ENCODE measurements at places on chromosomes 1 and 21.

DNA sequence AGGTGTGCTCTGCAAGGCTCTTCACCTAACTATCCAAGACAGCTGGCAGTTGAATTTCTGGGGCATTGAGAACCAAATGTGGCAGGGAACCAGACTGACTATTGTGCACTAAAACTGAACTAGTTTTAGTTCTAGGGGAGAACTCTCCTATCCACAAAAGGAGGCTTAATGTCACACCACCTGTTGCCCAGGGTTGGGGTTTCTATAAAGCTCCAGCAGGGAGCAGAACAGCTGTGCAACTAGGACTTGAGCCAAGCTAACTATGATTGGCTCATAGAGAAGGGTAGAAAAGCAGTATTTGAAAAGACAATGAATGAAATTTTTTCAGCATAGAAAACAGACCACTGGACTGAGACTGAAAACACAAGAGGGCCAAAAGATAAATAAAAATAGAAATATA, 53.3 kb upstream of the FGGY start:
- DNase-seq: no peak

DNA sequence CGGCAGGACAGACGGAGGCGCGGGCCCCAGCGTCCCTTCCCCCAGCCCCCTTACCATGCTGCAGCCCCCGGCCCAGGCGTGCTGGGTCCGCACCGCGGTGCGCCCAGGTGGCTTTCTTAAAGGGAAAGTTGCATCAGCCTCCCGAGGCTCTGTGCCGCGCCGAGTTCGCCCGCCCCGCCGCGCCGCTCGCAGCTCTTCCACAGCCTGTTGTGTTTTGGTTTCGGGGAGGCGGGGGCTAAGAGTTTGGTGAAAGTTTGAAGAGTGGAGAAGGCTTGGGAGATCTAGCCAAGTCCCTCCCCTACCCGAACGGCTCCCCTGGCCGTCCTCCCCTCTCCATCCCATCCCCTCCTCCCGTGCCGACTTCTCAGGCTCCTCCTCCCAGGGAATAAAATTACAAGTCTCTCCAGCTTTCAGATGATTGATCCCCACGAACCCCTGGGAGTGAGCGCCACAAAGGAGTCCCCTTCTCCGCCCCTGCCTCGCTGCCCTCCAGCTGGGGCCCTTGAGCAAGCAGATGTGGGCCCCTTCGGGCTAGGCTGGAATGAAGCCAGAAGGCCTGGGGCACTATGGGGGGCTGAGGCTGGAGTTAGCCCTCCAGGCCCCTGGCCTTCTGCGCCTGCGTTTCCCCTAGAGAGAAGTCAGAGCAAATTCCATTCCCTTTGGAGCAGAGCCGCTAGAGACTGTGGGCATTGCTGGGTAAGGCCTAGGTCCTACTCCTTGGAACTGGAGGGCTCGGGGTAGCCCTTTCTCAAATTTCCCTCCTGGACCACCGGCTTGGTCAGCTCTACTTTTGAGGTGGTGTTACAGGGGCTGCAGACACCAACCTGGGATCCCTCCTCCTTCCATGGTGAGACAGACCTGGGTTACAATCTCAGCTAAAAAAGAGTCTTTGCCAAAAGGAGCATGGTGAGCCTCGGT, at the start of gene SLC6A9:
Gene SLC6A9 (minus strand): TSS at position 211 of the 918 bp plus-strand sequence. CDS start 7,185 bp downstream, outside the sequence.
- DNase-seq: peak; percentile 57

GRCh38 chr1:82695443-82695842, 894.7 kb downstream of the ADGRL2 start:
- DNase-seq: no peak

DNA sequence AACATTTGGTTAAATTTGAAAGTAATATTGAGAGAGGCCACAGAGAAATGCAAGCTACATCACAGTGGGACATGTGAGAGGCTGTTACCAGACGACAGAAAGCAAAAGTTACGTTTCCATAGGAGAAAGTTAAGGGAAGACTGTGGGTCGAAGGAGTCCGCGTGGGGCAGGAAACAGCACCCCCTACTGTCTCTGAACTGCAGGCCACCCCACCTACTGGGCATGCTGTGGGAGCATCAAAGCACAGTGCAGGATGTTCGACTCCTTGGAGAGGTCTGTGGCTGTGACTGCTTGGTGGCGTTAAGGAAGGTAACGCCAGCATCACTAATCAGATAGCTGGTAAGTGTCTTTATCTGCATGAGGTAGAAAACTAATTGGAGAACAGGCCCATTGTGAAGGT, 123.9 kb downstream of the PTBP2 start:
- peak; percentile 1 for DNase-seq

GRCh38 chr1:43708002-43708410, 670 bp downstream of the ST3GAL3 start:
- no peak for DNase-seq

DNA sequence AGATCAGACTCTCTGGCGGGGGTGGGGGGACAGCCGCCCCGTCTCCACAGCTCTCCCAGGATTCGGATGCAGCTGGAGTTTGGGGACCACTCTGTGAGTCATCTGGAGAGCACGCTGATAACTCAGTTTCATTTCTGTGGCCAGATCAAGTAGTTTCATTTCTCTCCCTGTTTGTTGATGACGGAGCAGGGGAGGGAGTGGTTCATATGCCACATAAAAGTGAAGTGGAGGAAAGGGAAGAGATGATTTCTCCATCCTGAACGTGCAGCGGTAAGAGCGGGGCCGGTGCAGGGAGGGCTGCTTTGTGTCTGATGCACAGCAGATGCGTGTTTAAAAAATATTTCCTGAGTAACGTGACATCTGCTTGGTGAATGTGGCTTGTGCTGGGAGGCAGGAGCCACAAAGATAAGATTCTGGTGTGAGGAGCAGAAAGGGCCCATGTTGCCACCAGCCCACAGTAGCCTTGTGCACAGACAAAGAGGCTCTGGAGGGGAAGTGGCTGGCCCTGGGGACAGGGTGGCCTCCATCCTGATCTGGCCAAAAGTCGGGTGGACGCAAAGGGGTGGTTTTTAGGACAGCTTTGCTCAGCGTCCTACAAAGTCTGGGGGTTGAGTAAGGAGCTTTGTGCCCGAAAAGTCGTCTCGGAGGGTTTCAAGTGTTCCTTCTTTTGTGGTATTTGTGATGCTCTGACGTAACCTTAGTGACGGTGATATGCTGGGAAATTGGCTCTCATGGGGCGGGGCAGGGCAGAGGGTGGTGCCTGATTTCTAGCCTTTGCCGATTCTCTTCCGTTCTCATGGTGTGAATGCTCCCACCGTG, at the start of gene MX2:
Gene MX2 (plus strand): TSS at position 242 of the 819 bp plus-strand sequence. CDS start 14,880 bp downstream, outside the sequence.
- peak; percentile 68 for DNase-seq

DNA sequence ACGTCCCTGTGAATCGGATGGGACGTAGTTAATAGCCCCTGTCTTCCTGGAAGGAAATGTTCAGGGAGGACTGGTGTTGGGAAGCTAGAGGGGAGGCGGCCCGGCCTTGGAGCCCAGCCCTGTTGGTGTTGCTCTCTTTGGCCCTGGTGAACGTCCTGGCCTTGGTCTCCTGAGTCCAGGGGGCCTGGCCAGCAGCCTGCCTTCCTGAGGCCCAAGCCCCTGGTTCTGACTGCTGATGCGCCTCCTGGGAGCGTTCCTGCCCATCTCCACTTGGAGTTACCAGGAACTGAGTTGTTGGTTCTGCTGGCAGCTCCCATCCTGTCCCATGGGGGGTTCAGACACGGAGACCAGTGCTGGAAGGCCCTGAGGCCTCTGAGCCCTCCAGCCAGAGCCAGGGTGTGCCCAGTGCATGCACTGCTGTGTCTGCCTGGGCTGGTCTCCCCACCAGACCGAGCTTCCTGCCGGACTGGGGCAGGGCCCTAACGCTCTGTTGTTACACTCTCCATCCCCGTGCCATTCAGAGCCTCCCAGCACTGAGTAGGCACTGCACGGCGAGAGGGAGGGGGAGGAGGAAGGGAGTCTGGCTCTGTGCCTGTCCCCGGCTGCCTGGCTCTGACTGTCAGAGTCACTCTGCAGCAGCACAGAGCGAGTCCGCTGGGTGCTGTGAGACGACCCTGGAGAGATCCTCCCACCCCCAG, 382.5 kb upstream of the VAMP3 start:
- DNase-seq: no peak

DNA sequence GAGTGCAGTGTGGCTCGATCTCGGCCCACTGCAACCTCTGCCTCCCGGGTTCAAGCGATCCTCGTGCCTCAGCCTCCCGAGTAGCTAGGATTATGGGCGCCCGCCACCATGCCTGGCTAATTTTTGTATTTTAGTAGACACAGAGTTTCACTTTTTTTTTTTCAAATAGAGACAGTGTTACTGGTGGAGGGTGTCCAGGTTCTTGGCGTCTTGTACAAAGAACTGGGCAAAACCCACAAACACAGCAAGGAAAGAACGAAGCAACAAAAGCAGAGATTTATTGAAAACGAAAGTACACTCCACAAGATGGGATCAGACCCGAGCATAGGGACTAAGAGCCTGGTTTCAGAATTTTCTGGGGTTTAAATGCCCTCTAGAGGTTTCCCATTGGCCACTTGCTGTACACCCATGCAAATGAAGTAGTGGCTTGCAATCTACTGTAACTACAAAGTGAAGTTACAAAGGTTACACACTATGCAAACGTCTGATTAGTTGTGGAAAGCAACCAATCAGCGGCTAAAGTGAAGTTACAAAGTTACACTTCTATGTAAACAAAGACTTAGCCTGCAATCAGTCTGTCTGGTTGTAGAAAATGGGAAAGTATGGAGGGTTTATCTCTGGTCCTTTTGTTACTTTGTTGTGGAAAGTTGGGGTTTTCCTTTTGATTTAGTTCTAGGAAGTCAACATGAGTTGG, 199.1 kb downstream of the DYRK1A start:
- no peak for DNase-seq

GRCh38 chr1:183931646-183932271, 105.8 kb downstream of the COLGALT2 start:
- DNase-seq: no peak

DNA sequence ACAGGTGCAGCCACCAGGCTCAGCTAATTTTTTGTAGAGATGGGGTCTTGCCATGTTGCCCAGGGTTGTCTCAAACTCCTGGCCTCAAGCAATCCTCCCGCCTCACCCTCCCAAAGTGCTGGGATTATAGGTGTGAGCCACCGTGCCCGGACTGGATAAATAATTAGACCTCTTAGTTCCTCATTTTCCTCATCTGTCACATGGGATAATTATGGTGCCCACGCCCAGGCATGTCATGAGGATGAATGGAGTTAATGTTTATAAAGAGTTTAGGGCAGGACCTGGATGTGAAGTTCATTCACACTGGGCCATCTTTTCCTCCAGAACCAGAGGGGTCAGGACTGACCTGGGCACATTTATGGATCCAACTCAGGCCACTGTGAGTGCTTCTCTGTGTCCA, 23.7 kb downstream of the PADI3 start:
- no peak for DNase-seq

DNA sequence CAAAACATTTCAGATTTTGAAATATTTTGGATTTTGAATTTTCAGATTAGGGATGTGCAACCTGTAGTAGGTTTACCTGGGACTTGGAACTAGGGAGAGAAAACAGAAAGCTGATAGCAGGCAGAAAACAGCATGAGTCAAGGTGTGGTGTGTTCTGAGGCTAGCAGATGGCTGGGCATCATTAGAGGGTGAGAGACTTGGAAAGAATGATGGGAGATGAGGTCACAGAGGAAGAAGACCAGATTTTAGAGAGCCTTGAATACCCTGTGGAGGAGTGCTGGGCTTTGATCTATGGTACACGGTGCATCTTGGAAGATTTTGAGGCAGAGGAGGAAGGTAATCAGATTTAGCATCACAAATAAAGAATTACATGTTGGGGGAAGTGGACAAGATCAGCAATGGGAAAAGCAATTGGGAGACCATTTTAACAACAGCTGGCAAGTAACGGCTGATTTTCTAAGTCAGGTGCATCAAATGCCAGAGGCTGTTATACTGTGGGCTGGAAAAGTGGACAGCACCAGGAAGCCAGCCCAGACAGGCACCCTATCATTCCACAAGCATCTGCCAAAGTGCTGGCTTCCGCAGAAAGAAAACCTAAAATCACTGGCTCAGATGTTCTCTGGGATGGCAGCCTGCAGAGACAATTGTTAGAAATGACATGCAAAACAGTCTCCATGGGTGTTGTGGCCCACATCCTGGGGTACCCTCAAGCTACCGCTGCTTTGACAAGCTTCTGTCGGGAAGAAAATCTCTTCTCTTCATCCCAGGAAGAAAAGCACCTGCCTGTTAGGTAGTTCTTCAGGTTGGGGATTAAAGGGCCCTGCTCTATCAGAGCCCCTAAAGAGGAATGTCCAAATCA, 30.9 kb upstream of the CAMK1G start:
- DNase-seq: no peak

- no peak for DNase-seq
Observed at GRCh38 chr1:156394835-156395461, 25.9 kb downstream of the RHBG start.

DNA sequence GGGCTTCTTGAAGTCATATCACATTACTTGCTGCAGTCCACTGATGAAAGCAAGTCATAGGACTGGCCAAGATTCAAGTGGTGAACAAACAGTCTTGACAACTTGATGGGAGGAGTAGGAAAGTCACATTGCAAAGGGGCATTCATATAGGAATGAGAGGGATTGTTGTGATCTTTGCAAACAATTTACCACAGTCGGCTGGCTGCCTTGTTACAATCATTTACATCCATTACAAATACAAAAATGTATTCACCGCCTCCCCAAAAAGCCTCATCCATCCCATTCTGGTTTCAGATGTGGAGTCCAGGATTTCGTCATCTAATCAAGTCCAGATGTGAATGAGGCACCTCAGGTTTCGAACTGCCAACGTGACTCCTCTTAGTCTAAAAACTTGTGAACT, 26.8 kb downstream of the GORAB start:
- DNase-seq: no peak

GRCh38 chr1:193700710-193701355, 514.4 kb upstream of the B3GALT2 start:
- no peak for DNase-seq

GRCh38 chr1:165686971-165687433, 11.4 kb downstream of the ALDH9A1 start:
- DNase-seq: no peak

GRCh38 chr1:3170561-3171453, 101.8 kb downstream of the PRDM16 start:
- DNase-seq: no peak

GRCh38 chr1:116260115-116260514, 112.9 kb upstream of the ATP1A1 start:
- no peak for DNase-seq

DNA sequence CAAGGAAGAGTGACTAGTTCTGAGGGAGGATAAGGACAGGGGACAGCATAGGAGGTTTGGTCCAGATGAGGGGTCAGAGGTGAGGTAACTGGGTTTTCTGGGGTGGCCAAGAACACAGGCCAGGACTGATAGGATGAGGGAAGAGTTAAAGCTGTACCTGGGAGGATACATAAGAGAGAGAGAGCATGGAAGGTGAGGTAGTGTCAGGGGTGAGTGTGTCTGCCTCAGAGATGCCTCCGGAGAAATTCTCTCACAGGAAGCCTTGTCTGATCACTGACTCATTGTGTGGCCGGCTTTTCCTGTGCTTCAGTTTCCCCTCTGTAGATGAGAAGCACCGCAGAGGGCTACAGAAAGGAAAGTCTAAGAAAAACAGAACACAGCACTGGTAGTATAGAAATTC, 40.2 kb downstream of the FASLG start:
- peak; percentile 72 for DNase-seq

GRCh38 chr1:87706779-87707228, 378.1 kb downstream of the LMO4 start:
- DNase-seq: no peak

- no peak for DNase-seq
Observed at GRCh38 chr1:99207216-99207615, 57.1 kb upstream of the PLPPR4 start.

All from stimulated activated naive CD4-positive, alpha-beta T cell treated with Interleukin-2 at 50 U/mL for 16 hours (primary cell).